ENCODE measurements at places on chromosomes 11 and 22.
A peak's percentile ranks its signal among the peaks of the same experiment; 100 is the strongest.

GRCh38 chr11:34234086-34234740 is 123.6 kb downstream of the ABTB2 start:
- DNase-seq = peak; percentile 75

- DNase-seq = no peak
These were observed 54.9 kb downstream of the SVIP start for GRCh38 chr11:22774716-22775115.

DNA sequence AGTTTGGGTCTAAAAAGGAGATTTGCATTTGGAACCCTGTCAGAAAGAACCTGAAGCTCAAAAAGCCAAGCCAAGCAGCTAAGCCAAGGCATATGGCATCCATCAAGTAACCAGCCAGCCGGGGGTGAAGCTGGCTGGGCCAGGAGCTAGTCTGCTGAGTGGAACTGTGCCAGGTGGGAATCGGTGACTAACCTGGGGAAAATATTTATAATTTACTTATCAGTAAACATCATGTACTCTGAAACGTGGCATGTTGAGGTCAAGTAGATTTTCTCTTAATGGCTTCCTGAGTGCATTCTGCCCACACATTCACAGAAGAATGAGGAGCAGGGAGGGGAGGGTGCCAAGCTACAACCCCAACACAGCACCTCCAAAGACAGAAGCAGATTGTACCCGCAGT is 70.5 kb upstream of the SESN3 start:
- no peak for DNase-seq

- DNase-seq = no peak
These were observed 19.3 kb upstream of the GLYATL1 start for GRCh38 chr11:58919980-58920379.

DNA sequence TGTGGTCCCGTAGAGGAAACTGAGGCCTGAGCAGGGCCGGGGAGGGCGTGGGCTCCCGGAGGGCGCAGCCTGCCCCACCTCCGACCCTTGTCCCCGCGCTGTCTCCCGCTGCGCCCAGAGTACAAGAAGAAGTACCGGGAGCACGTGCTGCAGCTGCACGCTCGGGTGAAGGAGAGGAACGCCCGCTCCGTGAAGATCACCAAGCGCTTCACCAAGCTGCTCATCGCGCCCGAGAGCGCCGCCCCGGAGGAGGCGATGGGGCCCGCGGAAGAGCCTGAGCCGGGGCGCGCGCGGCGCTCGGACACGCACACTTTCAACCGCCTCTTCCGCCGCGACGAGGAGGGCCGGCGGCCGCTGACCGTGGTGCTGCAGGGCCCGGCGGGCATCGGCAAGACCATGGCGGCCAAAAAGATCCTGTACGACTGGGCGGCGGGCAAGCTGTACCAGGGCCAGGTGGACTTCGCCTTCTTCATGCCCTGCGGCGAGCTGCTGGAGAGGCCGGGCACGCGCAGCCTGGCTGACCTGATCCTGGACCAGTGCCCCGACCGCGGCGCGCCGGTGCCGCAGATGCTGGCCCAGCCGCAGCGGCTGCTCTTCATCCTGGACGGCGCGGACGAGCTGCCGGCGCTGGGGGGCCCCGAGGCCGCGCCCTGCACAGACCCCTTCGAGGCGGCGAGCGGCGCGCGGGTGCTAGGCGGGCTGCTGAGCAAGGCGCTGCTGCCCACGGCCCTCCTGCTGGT is 1.9 kb downstream of the NLRP6 start:
- peak; percentile 53 for DNase-seq

- no peak for DNase-seq
These were observed 6.9 kb downstream of the TST start for GRCh38 chr22:37012262-37012904.

DNA sequence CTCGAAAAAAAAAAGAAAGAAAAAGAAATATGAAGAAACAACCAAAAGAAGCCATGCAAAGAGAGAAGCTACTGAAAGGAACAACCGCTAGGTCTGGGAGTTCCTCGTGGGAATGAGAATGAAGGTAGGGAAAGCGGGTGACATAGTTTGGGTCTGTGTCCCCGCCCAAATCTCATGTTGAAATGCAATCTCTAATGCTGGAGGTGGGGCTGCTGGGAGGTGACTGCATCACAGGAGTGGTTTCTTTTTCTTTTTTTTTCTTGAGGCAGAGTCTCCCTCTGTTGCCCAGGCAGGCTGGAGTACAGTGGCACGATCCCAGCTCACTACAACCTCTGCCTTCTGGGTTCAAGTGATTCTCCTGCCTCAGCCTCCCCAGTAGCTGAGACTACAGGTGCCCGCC is 9.7 kb upstream of the TXN2 start:
- no peak for DNase-seq

DNA sequence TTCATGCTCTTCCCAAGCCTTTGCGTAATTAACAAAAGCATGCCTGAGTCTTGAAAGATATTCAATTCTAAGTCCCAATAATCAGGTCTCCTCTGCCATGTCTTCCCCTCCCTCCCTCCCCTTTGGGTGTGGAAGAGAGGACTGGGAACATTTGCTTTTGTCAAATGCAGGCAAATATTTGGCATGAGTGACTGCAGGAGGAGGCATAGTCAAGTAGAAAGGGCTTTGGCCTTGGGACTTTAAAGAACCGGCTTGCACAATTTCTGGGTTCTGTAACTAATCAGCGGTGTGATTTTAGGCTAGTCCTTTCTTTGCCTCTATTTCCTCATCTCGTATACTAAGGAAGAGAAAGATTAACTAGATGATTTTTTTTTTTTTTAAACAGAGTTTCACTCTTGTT is 59.5 kb downstream of the SCN3B start:
- DNase-seq = no peak

DNA sequence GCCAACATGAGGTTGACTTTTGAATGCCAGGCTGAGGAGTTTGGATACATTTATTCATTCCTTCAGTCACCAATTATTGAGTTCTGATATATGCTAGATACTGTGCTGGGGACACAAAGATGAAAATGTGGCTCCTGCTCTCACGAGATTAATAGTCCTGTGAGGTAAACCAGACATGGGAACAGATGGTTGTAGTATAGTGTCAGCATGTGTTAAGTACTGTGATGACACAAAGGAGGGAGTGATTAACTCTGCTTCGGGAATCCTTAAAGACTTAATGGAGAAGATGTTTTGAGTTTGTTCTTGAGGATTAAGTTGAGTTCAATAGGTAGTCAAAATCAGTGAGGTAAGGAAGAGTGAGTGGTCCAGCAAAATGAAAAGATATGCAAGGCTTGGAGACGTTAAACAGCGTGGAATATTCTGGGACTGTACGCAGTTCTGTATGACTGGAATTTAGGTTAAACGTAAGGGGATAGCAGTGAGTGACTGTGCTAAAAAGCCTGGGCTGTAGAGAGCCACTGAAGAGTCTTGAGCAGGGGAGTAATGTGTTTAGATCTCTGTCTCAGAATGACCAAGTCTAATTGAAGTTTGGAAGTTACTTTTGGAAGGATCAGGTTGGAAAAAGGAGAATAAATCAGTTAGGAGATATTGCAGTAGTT is 11.8 kb downstream of the RNF121 start:
- no peak for DNase-seq

- DNase-seq = no peak
These were observed 1.3 kb downstream of the ABTB2 start for GRCh38 chr11:34356576-34356912.

DNA sequence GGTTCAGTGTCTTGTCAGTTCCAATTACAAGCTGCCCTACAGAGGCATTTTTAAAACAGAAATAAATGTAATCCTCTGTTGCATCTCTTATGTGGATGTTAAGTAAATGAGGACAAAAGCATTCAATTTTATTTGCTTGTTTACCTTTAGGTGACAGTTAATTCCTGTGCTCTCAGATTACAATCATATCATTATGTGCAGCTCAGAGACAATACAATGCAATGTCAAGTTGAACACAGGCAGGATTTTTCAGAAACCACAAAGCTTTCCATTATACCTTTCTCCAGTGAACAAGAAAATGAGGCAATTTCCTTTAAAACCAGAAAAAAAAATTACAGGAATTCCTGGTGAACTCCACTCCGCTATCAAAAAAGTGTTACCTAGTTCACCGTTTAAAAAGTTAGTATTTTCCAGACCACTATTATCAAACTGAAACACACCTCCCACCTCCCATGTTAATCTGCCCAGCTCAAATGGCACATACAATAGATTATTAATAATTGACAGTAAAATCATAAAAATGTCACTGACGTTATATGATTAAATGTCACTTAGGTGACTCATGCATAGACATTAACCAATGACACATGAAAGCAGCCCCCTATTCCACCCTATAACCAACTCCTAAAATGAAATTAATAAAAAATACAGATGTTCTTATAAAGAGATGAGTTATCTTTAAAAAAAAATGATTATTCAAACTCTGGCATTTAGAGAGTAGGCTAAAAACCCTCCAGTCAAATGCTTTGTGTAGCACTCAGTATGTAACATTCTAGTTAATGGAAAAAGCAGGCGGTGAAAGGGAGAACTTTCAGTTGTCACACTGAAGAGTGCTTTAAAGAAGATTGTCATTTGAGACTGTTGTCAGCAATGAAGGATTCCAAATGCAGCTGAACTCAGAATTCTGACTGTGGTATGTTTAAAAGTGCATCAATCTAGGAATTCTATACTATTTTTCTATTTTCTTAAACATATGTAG is 98.6 kb downstream of the MUC15 start:
- no peak for DNase-seq

Measured in CD4-positive, alpha-beta T cell treated with Interleukin-10 for 1 hour (primary cell).